ENCODE measurements at places on chromosomes 3 and 15.

- DNase-seq: no peak
These were observed 3.1 kb upstream of the TRA2B start for GRCh38 chr3:185940951-185941350.

DNA sequence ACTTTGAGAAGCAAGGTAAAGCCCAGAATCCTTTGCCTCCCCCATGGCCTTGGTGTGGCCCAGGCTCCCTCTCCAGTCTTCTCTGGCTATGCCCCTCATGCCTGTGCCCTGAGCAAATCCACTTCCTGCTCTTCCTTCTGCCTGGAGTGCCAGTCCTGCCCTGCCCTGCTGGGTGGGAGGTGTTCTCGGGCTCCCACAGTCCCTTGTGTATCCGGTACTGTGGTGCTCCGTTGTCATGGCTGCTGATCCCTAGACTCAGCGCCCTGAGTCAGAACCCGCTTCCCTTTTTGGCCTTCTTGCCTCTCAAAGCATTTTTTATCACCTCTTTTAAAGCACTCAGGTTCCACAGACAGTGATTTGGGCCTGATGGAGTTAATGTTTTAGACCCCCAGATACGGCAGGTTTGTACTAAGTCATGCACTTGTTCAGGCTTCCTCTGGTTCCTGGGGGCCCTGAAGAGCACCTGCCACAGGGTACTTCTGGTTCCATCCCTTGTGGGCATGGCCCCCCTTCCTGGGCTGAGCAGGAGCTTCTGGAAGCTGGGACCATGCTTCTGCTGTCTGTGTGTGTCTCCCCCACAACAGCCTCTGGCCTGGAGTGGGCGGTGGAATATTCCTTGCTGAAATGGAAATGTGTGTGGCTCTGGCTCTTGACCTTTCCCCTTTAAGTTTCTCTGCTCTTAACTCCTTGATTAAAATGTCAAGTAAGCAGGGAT is 29.6 kb upstream of the ADAMTS7 start:
- DNase-seq: no peak

GRCh38 chr15:90557186-90558084 is 27.7 kb downstream of the CRTC3 start:
- no peak for DNase-seq

- DNase-seq: no peak
These were observed 30.5 kb upstream of the GALNT15 start for GRCh38 chr3:16143861-16144447.

- DNase-seq: no peak
These were observed 169.9 kb downstream of the XXYLT1 start for GRCh38 chr3:195101001-195101583.

DNA sequence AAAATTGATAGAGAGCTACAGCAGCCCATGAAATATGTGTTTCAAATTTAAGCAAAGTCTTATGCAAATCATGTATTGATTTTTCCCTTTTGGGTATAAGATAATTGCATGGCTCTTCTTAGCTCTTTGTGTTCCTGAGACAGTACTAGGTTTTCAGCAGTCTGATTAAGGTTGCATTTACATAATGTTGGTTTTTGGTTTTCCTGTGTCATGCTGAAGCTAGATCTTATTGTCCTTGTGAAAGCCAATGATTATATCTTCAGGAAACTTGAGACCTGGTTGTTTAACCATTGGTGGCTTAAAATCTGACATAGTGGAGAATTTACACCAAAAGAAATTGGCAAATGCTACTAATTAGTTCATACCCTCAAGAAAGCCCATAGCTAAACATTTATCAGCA is 392.6 kb downstream of the ZPLD1 start:
- no peak for DNase-seq

DNA sequence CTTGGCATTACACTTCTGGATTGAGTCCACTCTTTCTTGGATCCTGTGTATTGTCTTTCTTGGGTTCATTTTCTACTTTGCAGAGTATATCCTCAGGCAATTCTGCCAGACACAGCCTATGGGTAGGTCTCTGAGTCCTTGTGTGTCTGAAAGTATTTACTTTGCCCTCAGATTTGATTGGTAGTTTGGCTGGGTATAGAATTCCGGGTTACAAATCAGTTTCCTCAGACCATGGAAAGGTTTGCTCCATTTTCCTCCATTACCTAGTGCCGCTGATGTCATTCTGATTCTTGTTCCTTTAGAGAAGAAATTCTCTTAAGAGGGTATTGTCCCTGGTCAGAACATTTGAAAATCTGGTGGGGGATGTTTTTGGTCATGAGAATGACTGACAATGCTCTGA is 133.2 kb downstream of the NUP210 start:
- DNase-seq: no peak

DNA sequence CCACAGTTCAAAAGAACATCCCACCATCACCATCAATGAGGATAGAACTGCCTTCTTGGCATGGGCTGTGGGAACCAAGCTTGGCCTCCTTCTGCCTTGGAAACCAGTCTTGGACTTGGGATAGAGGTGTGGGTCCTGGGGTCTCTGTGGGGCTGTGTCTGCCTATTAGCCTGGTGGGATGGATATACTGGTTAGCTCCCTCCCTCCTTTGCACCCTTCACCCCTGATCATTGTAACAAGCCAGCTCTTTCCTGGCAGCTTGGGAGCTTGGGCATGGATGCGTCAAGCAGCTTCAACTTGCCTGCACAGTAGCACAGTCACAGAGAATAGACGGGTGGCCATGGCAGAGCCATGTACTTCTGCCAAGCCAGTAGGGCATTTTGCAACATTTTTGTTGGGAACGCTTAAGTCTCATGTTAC is 65.2 kb downstream of the SMAD6 start:
- DNase-seq: no peak

- DNase-seq: no peak
These were observed 44.7 kb upstream of the TSC22D2 start for GRCh38 chr3:150363420-150363819.

GRCh38 chr3:78660957-78661356 is 1106.8 kb downstream of the ROBO1 start:
- peak; percentile 47 for DNase-seq

- DNase-seq: no peak
These were observed 29.7 kb downstream of the SEMA7A start for GRCh38 chr15:74403991-74404563.

- DNase-seq: no peak
These were observed 115.1 kb downstream of the CNTN6 start for GRCh38 chr3:1207904-1208303.

- peak; percentile 77 for DNase-seq
These were observed 70.4 kb downstream of the KLF13 start for GRCh38 chr15:31396881-31397560.

DNA sequence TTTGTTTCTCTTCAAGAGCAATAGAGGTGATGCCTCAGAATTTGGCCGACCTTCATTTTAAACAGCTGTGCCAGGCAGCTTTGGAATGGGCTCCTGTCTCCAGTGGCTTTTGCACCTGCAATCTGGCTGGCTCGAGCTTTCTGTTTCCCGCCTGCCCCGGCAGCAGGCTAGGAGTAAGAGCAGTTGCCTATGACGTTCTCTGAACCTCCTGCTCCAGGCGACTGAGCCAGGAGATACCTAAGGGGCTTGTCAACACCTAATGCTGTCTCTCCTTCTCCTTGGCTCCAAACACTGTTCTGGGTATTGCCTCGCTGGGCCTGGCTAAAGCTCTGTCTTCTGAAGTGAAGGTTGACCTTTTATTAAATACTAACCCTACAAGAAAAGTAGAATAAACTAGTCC is 229.9 kb downstream of the LRRN1 start:
- DNase-seq: no peak

DNA sequence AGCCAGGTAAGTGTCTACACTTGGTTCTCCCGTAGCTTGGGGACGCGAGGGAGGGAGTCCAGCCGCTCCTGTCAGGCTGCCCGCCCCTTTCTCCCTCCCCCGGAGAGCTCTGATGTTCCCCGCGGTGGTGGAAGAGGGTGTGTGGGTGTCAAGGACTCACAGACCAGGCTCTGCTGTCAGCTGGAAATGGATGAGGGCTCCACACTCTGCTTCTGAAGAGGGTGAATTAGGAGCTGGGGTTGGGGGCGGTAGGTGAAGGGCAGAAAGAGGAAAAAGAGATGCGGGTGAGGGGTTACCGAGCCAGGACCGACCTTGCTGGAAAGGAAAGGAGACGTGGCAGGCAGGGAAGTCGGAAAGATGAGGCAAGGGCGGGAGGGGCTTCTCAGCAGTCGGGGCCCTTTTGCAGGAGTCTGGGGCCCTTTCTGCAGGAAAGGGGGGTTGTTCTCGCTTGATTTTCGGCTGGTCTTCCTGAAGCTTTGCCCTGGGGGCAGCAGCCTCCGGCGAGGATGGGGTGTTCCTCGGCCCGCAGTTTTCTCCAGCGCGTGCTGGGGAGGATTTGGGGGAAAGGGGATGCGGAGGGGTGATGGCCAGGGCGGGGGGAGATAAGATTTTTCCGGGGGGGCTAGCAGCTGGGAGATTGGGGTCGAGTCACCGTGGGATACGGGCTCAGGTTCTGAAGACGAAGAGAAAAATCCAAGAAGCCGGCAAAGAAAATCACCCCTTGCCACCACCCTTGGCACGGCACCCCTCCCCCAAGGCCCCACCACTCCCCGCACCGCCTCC is 602 bp upstream of the BAHD1 start:
- DNase-seq: no peak

GRCh38 chr15:46170326-46170725 is 535.5 kb downstream of the SQOR start:
- DNase-seq: no peak

GRCh38 chr3:76864355-76864754 is 175.5 kb upstream of the ROBO2 start:
- DNase-seq: no peak

GRCh38 chr15:90586948-90587347 is 57.2 kb downstream of the CRTC3 start:
- DNase-seq: no peak

DNA sequence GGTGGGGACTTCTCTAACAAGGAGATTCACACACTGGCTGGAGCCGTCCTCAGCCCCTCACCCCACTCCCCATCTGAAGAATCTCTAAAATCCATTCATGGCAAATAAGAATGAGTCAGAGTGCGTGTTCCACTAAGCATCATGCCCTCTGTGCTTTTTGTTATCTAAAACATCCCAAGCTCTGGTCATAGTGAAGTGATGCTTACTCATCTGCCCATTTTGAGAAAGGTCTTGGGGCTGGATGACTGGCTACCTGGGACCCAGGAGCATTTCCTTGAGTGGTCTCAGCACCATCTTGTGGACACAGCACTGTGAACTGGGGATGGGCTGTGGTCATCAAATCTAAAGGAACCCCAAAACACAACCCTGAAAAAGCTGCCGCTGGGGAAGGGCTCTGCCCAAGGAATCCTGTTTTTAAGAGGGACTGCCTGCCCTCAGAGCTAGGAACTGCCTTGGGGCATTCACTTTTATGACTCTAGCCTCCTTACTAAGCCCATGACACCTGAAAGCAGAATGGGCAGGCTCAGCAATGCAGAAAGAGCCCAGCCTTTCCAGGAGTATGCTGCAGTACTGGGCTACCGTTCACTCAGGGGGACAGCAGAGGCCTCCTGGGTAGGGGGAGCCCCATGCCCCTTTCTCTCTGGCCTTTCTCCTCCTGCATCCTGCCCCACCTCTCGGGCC is 53.5 kb downstream of the ZBTB38 start:
- no peak for DNase-seq

DNA sequence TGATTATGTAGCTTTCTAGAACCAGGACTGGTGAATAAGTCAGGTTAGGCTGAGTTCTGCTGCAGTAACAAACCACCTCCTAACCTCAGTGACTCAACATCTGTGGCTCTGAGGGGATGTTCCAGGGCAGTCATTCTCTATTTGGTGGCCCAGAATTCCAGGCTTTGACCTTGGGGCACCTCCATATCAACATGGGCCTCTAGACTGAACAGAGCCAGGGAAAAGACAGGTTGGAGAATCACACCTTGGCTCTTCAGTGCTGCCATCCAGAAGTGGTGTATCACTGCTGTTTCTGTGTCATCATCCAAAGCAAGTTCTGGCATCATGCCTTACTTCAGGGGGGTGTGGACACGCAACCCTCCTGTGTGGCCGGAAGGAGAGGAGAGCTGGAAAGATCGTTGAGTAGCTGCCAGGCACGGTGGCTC is 15.3 kb downstream of the ZBTB47 start:
- DNase-seq: no peak

DNA sequence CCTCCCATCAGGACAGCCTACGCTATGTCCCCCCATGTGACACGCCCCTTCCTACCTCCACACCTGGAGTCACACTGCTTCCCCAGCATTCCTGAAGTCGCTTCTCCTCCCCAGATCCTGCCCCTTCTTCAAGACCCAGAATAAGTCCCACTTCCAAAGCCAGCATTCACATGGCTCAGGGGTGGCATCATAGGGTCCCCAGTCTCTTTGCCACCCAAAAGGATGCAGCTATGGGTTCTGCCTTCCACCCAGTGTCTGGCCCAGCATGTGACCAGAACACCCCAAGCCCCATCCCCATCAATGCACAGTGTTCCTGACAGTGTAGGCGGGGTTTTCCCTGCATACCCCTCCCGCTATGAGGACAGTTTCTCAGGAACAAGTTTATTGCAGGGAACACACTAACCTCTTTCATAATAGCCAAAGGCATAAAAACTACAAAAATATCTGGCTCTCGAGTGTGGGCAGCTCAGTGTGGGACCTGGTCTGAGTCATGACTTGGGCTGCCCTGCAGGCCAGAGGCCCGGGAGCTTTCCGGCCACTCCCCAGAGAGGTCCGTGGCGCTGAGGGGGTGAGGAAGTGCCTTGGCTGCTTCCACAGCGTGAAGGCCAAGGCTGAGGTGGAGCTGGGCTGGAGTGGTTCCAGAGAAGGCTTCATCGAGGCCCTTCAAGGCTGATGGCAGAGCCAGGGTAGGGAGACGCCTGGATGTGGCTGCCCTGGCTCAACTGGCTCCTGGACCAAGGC is 5.8 kb downstream of the ISLR start:
- no peak for DNase-seq

- DNase-seq: no peak
These were observed 28.9 kb downstream of the DENND4A start for GRCh38 chr15:65762914-65763787.

- DNase-seq: no peak
These were observed 619.2 kb downstream of the DIPK2A start for GRCh38 chr3:144590854-144591253.

DNA sequence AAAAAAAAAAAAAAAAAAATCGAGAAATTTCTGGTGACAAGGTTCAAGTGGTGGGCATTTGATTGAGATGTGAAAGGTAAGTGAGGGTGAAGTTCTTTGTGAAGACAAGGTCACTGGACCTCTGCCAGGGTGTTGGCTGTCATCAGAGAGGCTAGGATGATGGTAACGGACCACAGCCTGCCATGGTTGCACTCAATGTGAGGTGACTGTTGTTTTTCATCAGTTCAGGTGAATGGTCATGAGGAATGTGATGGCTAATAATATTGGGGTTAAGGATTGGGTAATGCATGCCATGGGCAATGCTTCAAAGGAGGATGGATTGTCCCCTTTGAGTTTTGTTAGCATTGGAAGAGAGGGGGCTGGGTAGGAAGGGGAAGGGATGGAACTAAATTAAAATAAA is 4.3 kb upstream of the ALPK3 start:
- DNase-seq: no peak

- DNase-seq: no peak
These were observed 95.3 kb downstream of the AKAP13 start for GRCh38 chr15:85475711-85476110.

GRCh38 chr3:76958274-76958673 is 81.6 kb upstream of the ROBO2 start:
- DNase-seq: no peak

Data from NCI-H524 treated with DMSO at 0.1 percent for 48 hours (cell line).